ENCODE measurements at places on chromosomes 2 and 18.

DNA sequence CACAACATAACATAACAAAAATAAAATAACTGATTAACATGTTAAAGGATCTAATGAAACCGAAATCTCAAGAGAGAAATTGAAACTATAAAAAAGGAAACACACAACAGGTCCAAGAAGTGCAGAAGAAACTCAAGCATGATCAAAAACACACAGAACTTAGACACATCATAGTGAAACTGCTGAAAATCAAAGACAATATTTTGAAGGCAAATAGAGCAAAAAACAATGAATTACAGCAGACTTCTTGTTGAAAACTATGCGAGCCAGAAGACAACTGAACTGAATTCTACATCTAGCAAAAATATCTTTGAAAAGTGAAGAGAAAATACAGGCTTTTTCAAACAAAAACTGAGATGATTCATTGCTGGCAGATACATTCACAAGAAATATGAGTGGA, 61.3 kb downstream of the UGP2 start:
- DNase-seq: no peak

- no peak for DNase-seq
Measured at GRCh38 chr2:152420936-152421335, 86.0 kb downstream of the FMNL2 start.

GRCh38 chr2:54859416-54859815, 136.0 kb downstream of the EML6 start:
- no peak for DNase-seq

DNA sequence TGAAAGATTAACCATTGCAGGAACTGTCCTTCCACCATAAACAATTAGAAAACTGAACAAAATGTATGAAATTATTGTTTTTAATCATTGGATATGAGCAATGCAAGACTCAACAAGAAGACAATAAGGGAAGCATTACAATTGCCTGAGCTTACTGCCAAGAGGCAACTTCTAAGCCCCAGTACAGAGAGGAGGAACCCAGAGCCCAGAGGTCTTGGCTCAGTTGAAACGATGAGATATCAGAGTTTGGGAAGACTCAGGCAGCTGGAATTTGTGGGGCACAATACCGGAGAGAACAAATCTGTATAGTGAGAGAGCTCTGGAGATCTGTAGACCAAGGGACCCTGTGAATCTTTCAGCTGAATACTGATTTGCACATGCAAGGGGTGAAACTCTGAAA, 80.6 kb upstream of the ZFP36L2 start:
- no peak for DNase-seq

- peak; percentile 8 for DNase-seq
Measured at GRCh38 chr2:143282684-143283083, 153.5 kb downstream of the ARHGAP15 start.

DNA sequence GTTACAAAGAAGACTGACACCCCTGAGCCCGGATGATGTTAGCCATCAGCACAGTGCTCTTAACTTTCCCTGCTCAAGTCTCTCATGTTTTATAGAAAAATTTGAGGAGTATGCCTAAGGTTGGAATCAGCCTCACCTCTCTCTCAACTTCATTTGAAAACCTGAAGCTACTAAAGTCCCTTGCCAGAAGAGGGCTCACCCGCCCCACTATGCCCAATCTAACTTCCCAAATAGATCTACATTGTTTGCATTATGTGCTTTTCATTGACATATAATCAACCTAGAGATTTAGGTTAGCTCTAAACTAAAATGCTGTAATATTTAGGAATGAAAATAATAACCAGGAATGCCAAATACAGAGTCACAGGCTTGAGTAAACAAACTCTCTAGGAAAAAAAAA, 305.4 kb downstream of the NCKAP5 start:
- no peak for DNase-seq

DNA sequence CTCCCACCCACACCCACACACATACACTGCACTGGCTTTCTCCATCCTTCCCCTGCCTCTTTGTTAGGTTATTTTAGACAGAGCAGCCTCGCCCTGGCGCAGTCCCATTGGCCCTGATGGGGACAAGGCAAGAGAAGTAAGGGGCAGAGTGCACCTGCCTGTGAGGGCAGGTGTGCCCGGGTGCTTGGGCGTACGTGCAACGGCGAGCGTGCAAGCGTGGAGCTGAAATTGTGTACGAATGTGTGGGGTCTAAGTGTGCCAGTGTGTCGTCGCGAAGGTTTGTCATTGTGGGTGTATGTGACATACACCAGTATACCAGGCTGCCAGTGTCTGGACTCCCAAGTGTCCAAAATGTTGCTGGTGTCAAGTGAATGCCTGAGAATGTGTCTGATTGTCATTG, 544 bp downstream of the LRATD1 start:
- DNase-seq: no peak

GRCh38 chr18:3046216-3046808, 33.4 kb upstream of the LPIN2 start:
- no peak for DNase-seq

DNA sequence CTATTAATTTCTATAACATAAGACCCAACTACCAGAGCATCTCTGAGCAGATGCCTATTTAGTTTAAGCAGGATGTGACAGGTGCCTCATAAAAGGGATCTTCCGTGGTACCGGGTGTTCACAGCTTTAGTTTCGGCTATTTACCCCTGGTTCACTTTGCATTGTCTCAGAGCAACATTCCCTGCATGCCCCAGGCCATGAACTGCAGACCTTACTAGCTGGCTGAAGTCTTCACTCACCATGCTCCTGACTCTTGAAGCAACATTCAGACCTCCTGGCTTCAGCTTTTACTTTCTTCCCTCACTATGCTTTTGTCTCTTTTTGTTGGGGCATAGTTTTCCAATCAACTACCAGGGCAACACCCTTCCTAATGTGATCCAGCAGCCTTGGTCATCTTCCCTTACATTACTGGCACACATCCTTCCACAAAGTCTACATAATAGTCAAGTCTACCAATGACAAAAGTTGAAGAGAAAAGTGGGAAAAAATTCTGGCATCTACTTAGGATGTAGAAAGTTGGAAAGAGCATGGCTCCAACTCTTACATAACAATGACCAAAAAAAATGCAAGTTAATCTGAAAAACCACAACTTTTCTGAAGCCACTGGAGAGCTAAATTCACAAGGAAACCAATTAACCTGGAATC, 99.2 kb downstream of the SESTD1 start:
- no peak for DNase-seq

DNA sequence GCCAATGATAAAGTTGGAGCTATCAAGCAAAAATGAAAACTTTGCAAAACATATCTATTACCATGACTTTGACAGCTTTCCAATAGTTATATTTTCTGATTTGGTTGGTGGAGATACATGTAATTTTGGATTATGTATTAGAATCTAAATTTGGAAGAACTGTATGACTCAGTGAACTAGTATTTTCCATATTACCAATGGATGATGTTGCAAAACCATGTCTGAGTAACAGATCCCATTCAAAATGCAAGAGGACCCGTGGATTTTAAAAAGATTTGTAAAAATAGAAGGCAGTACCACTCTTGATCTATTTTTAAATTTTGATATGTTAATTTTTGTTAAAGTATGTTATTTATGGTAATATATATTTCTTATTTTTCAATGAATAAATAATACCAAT, 83.0 kb downstream of the TAF4B start:
- DNase-seq: no peak

- DNase-seq: no peak
Measured at GRCh38 chr2:2492800-2493199, 161.7 kb upstream of the MYT1L start.

DNA sequence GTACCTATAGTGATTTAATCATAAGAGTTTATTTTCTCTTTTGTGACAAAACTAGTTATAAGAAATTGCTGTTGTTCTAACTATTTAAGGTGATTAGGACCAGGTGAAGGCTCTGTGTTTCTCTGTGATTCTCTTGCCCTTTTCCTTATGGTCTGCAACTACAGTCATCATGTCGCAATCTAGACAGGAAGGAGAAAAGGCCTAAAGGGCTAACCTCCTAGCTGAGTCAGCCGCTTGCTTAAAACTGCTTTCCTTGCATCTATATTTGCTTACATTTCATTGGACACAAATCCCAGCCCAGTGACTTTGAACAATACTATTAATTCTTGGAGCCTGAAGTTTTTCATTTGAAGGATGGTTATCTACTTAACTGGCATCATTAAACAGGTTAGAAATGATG, 93.1 kb downstream of the PIK3C3 start:
- DNase-seq: no peak

DNA sequence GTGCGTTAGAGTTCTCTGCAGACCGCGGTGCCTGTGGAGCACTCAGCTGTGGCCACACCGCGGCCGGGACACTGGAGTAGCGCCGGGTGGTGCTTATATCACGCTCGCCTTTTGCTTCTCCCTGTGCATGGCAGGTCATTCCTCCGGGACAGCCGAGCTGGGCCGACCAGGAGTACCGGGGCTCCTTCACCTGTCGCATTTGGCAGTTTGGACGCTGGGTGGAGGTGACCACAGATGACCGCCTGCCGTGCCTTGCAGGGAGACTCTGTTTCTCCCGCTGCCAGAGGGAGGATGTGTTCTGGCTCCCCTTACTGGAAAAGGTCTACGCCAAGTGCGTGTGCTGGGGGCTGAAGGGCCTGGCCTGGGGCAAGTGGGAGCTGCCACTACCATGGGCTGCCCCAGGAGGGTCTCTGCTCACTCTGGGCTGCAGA, 4.2 kb downstream of the CAPN10 start:
- DNase-seq: no peak

- no peak for DNase-seq
Measured at GRCh38 chr18:7190547-7191156, 40.2 kb upstream of the LRRC30 start.

GRCh38 chr18:47168913-47169312, 7.3 kb downstream of the IER3IP1 start:
- DNase-seq: no peak

GRCh38 chr2:119856469-119856901, 96.8 kb downstream of the PTPN4 start:
- DNase-seq: no peak

DNA sequence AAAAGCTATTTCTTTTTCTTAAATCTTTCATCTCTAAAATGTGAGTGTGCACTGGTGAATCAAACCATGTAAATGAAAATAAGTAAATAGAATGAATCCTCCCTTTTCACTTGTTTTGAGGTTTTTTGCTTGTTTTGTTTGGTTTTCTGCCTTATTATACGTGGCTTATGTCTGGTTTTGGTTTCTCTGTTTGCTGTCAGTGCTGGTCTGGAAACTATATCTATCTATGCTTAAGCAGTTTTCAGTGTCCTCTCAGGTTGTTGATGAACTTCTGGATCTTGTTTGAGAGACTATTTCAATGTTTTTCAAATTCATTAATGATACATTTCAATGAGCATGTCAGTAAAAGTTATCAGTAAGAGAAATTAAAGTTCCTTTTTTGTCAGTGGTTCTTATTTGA, 48.1 kb upstream of the TNFRSF11A start:
- DNase-seq: no peak

GRCh38 chr2:178871536-178871935, 64.3 kb upstream of the TTN start:
- DNase-seq: no peak

- no peak for DNase-seq
Measured at GRCh38 chr2:50613161-50613560, 418.8 kb downstream of the NRXN1 start.

- DNase-seq: no peak
Measured at GRCh38 chr2:72115110-72116080, 32.3 kb downstream of the CYP26B1 start.

- no peak for DNase-seq
Measured at GRCh38 chr2:143398781-143399180, 269.6 kb downstream of the ARHGAP15 start.

DNA sequence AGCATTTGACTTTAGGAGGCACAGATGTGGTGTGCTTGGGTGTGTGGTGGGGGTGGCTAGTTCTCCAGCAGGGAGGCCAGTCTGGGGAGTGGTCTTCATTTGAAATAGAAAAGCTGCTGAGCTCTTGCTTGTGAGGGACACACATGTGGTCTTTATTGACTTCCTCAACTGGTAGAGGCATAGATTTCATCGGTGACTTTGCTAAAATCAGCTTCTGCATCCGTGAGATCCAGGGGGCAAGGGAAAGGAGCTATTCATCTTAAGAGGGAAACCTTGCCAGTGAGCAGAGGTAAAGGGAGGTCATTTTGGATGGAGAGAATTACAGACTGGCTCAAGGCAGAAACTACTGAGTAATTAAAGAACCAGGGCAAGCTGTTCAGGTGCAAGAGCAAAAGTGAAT, 4.7 kb downstream of the MAPRE3 start:
- no peak for DNase-seq

DNA sequence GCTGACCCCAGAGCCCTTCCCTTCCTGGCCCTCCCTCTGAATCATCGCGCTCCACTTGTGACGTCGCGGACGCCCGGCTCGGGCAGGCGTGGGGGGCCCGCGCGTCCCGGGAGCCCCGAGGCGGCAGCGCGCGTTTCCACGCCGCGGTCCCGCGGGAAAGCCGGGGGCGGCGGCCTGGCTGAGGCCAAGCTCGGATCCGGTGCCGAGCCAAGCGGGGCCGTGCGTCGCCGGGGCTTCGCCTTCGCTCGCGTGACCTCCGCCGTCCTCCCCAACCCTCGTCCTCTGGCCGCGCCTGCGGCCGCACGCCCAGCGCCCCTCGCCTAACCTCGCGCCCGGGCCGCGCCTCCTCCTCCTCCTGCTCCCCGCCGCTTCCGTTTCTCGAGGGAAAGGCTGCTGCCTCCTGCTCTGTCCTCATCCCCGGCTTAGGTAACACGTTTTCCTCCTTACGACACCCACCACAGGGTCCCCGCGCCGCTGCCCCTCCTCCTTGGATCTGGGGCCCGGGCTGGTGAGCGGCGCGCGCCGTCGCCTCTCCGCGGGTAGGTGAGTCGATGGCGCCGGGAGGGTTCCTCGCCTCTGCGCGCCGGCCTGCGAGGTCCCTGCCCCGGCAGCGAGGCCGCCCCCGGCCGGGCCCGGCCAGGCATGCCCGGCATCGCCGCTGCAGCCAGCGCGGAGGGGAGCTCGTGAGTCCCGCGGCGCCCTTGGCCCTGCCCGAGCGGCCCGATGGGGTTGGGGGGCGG, at the start of gene INPP1:
TSS of gene INPP1 (plus strand) at position 54 of the 740 bp plus-strand sequence. CDS start 16,514 bp downstream, outside the sequence.
- peak; percentile 28 for DNase-seq

GRCh38 chr2:8138923-8139667, 542.8 kb upstream of the ID2 start:
- no peak for DNase-seq

- no peak for DNase-seq
Measured at GRCh38 chr2:79915455-79915854, 389.1 kb downstream of the LRRTM1 start.

DNA sequence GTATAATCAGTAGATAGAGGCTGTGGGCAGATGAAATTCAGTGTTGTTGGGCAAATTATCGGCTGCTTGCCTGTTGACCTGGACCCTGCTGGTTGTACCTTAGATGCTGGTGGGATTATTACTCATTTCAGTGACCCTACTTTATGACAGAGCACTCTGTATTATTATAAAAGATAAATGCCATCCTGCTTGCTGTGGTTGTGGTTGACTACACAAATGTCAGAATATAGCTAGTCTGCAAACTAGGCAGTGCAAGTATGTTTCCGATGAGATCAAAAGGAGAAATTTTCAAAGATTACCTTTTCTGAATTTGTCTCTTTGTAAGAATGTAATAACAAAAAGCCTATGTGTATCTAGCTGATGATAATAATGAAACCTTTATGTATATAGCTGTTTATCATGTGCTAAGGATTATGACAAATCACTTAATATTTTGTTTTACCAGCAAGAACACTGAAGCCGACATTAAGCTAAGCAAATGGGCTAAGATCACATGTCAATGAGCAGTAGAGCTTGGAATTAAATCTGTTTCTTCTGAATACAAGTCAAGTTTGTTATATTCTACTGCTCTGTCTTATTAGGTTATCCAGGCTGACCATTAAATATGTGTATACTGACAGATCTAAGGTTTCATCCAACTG, 219.2 kb downstream of the CAMKMT start:
- no peak for DNase-seq
